ENCODE measurements at places on chromosomes 6 and 20.

DNA sequence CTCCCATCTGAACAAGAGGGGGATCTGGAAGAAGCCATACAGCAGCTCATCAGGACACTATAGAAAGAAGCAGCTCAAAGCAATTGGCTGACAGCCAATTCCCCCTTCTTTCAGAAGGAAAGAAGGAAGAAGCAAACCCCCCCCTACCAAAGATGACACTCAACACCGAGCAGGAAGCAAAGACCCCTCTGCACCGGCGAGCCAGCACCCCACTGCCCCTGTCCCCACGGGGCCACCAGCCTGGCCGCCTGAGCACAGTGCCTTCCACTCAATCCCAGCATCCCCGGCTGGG, 1.2 kb downstream of the REM1 start:
- no peak for DNase-seq

GRCh38 chr6:117194978-117195377, 70.4 kb upstream of the VGLL2 start:
- no peak for DNase-seq

- no peak for DNase-seq
Measured at GRCh38 chr6:44062771-44063560, 64.3 kb downstream of the MRPL14 start.

- no peak for DNase-seq
Measured at GRCh38 chr20:45366192-45366591, 3.2 kb downstream of the SYS1 start.

DNA sequence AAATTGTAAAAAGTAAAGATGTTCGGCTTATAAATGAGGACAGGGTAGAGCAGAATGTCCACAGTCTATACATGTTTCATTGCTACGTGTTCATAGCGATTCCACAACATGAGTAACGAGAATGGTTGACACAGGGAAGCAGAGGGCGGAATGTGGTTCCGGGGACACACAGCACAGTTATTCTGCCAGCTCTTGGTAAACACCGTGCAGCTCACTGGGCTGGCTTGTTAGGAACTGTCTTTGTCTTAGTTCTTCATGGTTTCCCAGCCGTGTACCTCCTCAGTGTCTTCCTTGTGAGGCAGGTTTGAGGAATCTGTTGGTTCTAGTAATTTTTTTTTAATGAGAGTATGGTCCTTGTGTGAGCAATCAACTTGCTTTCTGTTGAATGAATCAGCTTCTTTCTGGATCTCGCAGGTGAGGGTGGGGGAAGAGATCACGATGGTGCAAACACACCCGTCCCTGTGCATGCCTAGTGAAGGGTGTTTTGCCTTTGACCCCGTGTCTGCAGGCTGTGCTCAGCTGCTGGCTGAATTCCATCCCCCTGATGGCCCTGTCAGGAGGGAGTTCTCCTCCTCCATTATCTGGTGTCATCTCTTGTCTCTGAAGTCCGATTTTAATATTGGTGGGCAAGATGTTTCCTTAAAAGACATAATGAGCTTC, 168.2 kb downstream of the SMOC2 start:
- DNase-seq, result no peak

DNA sequence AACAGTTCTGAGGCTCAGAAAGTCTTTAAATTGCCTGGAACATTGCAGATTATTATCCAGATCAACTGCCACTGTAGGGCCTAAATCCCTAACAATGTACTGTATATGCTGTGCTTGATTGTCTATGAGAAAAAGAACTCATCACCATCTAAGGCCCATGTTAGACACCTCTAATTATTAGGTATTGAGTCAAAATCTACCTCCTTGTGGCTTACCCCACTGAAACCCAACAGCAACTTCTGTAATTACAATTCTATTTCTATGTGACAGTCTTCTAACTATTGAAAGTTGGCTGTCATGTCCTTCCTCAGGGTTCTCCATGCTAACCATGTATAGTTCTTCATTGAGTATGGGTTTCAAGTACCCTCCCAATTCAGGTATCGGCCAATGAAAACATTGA, 13.9 kb downstream of the MCM9 start:
- DNase-seq, result no peak

- peak; percentile 31 for DNase-seq
Measured at GRCh38 chr6:161186173-161186769, 87.6 kb downstream of the AGPAT4 start.

GRCh38 chr20:40933758-40934157, 94.9 kb upstream of the TOP1 start:
- no peak for DNase-seq

GRCh38 chr6:36201612-36202011, 5.1 kb downstream of the BRPF3 start:
- no peak for DNase-seq

DNA sequence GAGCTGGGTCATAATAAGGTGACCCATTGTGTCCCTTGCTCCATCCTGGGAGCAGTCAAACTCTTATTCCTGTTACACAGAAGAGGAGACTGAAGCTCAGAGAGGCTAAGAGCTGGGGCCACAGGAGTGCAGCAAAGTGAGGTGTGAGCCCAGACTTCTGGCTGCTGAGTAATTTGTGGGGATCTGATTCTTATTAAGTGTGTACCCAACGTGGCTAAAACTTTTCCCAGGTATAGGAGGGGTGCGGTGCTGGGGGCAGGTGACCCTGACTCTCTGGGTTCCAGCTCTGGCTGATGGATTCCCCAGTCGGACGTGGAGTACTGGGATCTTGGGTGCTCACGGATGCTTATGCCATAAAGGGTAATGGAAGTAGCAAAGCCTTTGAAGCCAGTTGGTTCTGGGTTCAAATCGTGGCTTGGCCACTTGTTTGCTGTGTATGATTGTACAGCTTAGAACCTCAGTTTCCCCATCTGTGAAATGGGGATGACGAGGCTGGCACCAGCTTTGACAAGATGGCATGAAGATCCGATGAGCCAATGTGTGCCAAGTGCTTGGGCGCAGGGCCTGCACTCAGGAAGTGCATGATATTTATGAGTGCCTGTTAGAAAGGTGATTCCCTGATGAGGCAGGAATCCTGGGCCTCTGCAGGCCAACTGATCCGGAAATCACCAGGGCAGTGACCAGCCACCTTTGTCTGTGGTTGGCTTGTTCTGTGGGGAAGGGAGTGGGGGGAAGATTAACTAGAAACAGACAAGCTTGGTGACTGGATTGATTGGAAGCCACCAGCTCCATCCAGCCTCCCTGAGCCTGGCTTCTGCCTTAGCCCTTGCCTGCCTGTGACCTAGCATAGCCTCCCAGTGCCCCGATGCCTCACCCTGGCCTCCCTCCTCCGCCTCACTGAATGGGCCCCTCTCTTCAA, 6.0 kb downstream of the SRC start:
- DNase-seq, result no peak

- DNase-seq, result peak; percentile 15
Measured at GRCh38 chr6:8707956-8708772, 272.8 kb upstream of the SLC35B3 start.

GRCh38 chr6:46993846-46994245, 48.3 kb downstream of the ADGRF1 start:
- DNase-seq, result peak; percentile 15
